ENCODE measurements at places on chromosomes 12 and 14.

DNA sequence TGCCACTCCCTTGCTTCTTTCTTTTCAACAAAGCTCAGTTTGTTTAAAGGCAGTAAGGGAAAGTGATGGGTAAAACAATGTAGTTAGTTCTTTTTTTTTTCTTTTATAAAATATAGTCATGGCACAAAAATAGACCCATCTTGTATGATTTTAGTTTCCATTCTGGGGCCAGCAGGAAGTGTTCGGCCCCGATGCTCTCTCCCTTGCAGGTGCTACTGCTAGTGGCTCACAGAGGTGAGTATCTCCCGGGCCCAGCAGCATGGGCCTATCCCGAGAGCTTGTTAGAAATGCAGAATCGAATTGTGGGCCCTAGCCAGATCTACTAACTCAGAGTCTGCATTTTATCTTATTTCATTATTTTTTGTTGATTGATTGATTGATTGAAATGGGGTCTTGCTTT, 78.7 kb downstream of the SYNE3 start:
- DNase-seq = no peak

- peak; percentile 51 for DNase-seq
Observed at GRCh38 chr12:124390442-124391097, 95.7 kb downstream of the RFLNA start.

- no peak for DNase-seq
Observed at GRCh38 chr12:47860279-47860841, 40.7 kb upstream of the HDAC7 start.

GRCh38 chr14:63764103-63764502, 36.2 kb upstream of the SGPP1 start:
- no peak for DNase-seq

- no peak for DNase-seq
Observed at GRCh38 chr12:52014567-52015530, 8.1 kb downstream of the TAMALIN start.

- no peak for DNase-seq
Observed at GRCh38 chr12:105337391-105337790, 6.9 kb downstream of the C12orf75 start.

GRCh38 chr14:99809859-99810558, 16.8 kb downstream of the EML1 start:
- DNase-seq = no peak

GRCh38 chr12:101858361-101858760, 19.0 kb upstream of the DRAM1 start:
- no peak for DNase-seq

- DNase-seq = peak; percentile 90
Observed at GRCh38 chr12:569803-570434, 93.3 kb downstream of the NINJ2 start.

GRCh38 chr12:76704693-76705092, 59.2 kb upstream of the ZDHHC17 start:
- no peak for DNase-seq

GRCh38 chr12:99605-100004, 33.0 kb downstream of the IQSEC3 start:
- no peak for DNase-seq

DNA sequence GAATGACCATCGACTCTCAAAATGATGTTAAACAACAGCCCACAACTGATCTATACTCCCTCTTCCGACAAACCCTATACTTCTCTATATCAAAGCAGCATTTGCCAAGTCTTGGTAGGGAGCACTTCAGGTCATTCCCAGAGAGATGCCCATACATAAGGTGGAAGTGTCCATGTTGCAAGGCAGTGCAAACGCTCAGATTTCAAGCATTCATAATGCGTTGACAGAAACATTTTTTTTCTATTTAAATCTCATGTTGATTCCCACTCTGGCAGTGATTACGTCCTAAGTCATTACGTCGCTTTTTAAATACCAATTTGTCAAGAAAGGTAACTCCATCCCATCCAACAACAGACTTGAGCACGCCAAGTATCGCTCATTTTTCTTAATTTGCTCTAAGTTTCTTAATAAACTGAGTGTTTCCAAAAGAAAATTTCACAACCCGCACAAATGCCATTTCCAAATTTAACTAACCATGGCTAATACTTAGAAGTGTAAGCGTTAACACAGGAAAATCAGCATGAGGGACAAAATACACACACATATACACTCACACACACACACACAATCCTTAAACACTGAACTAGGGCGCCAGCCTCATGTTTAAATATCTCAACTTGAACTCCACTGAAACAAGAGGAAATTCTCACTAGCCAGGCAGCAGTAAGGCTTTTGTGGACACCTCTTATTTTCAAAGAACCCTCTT, 1.1 kb downstream of the GXYLT1 start:
- DNase-seq = no peak

GRCh38 chr12:46124848-46125619, 134.7 kb upstream of the SCAF11 start:
- peak; percentile 22 for DNase-seq

GRCh38 chr14:32611752-32612151, 282.7 kb downstream of the AKAP6 start:
- DNase-seq = no peak

GRCh38 chr12:118082161-118082560, 21.2 kb upstream of the WSB2 start:
- DNase-seq = no peak

DNA sequence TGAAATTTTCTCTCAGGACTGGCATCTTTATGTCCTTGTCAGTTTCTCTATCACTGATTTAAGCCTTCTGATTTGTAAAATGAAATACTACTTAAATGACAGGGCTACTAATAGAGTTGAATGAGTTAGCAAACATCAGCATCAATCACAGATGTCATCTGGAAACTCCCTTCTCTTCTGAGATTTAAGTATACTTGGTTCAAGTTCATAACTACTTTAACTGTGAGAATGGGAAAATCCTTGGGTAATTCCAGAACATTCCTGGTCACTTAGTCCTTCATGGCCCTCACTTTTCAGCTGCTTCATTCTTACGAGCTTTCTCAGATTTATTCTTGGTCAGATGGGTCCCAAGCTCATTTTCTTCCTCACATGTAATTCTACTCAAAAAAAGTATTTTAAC, 1655.3 kb upstream of the FLRT2 start:
- DNase-seq = no peak

DNA sequence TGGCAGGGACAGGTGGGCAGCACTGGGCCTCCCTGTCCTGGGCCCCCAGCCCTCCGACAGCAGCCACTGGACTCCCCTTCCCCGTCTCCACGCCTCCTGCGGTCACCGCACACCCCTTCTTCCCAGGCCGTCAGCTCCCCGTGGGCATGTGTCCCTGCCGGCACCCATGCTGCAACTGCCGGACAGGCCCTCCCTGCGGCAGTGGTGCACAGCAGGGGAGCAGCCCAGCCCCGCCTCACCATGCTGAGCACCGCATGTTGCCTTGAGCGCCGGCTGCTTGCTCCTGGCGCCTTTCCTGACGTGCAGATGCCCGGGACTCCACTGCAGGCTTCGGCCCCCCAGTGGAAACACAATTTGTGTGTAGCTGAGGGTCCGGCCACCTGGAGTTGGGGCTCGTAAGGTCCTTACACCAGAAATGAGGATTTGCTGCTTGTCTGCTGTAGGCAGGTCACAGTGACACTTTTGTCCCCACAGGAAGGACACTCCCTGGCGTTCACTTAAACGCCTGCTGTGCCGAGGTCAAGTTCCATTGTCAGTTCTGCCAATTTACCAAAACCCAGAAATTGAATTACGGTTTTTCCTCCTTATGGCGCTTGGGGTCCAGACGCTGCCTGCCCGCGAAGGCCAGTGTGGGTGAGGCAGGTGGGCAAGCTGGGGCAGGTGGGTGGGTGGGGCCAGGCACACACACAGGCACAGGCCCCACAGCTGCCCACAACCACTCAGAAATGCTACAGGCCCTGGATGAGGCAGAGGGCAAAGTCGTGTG, 28.2 kb upstream of the MMP17 start:
- DNase-seq = no peak

DNA sequence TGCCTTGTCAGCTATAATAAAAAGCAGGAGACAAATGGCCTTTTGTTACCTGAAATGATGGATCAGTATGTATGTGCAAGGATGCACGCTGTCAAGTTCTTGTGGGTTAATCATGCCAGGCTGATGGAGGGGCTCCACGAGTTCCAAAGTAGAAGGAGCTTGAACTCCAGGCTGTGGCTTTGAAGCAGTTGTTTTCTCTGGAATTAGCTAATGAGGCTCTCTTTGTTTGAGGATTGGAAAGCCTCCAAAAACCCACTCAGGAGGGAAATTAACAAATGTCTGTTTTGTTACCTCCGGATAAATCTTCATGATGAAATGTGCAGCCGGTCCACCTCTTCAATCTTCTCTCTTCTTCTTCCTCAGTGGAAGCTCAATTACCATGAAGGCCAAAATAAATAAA, 605.5 kb downstream of the DIO2 start:
- no peak for DNase-seq

GRCh38 chr12:94263011-94263811, 114.8 kb downstream of the PLXNC1 start:
- no peak for DNase-seq

- no peak for DNase-seq
Observed at GRCh38 chr12:41008472-41008871, 179.6 kb upstream of the PDZRN4 start.

- DNase-seq = no peak
Observed at GRCh38 chr14:72562300-72562699, 331.6 kb downstream of the DPF3 start.

GRCh38 chr12:6852651-6853354, 853 bp downstream of the USP5 start:
- no peak for DNase-seq

DNA sequence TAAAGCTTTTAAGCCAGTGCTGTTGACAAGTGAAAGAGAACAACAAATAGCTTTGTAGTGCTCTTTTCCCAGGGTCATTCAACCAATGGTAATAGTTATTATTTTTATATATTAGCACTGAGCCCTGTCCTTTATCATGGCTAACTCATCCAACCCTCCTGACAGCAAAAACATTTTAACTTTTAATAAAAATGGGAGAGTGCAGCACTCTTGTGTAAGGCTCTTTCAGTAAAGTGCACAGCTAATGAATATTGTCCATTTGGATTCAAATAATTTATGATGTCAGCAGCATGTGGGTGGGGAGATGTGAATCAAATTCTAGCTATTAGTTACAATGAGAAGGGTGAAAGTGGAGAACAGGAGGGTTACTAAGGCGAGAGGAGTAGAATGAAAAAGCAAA, 185.7 kb downstream of the SOX5 start:
- no peak for DNase-seq

GRCh38 chr14:96001866-96002497, 37.2 kb upstream of the C14orf132 start:
- DNase-seq = no peak

DNA sequence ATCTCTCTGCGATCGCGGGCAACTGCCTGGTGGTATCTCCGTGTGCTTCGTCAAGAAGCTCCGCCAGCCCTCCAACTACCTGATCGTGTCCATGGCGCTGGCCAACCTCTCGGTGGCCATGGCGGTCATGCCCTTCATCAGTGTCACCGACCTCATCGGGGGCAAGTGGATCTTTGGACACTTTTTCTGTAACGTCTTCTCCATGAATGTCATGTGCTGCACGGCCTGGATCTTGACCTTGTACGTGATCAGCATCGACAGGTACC, 1.6 kb upstream of the HEBP1 start:
- no peak for DNase-seq

DNA sequence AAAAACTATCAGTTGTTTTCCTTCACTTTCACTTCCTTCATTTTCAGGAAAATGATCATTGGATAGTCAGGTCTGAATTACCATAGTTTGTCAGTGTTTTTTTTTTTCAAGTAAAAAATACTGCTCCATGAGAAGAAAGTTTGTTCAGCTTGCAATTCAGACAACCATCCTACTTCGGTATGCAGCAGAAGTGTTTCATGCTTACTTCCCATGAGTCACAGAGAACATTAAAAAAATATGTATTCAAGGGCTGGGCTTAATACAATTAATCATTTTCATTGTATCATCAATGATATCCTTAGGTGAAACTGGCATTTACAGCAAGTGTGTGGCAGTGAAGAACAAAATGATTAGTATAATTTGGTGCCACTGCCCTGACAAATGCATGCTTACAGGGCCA, 21.6 kb downstream of the PYM1 start:
- DNase-seq = no peak

DNA sequence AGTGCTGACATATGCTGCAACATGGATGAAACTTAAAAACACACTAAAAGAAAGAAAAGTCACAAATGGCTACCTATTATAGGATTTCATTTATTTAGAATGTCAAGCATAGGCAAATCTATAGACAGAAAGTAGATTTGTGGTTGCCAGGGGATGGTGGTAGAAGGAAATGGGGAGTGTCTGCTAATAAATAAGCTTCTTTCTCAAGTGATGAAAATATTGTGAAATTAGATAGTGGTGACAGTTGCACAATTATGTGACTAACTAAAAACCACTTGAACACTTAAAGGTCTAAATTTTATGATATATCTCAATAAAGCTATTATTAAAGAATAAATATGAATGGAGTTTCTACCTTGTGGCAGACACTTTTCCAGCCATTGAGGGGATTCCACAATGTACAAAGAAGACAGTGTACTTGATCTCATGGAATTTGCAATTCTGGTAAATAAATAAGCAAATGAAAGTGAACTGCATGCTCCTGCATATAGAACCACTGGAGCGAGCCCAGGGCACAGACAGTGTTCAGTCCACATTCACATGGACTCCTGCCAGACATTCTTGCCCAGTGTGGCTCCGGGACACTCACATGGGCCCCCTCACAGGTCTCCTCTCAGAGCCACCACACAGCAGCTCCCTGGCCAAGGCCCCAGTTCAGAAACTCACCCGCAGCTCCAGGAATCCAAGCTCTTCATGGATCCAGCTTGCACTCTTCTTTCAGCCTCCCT, 107.1 kb upstream of the ARID2 start:
- DNase-seq = no peak

DNA sequence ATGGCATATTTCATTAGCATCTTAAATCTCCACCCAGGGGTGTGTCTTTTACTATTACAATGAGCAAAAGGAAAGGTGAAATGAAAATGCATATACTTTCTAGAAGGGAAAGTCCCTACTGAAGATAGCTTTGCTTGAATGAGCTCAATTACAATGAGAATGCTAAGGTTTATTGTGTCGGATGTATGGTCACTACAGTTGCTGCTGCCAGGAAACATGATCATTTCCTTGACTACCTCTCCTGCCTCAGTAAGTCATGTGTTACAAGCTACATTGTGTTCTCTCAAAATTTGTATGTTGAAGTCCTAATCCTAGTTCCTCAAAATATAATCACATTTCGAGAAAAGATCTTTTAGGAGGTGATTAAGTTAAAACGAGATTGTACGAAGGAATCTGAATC, 322.2 kb downstream of the MDGA2 start:
- DNase-seq = no peak

DNA sequence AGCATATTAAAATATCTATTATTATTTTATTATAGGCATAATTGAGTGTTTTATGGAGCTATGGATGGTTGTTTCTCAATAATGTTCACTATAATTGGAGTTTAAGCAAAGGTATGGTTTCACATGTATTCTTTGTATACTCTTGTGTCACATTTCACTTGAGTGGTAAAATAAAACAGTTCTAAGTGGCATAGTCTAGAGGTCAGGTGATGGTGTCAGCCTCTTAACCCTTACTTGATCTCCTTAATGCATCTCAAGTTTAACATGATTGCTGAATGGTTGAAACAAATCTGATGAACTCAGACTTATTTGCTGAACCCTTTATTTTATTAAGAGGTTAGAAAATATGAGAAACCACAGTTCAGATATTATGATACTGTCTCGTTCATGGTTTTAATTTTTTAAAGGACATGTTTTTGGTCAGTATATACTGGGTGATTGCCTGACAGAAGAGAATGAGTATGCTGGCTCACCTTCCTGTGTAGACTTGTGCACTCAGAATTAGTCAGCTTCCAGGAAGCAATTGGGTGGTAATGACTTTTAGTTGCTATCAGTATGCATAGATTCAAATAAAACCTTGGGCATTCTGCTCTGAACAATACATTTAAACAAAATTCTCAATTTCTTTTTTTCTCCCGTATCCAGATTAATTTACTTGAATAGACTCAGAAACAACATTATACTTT, 464.6 kb downstream of the PCNX1 start:
- no peak for DNase-seq
